ENCODE measurements at places on chromosomes 6 and 20.

GRCh38 chr20:49995586-49995985 is 12.8 kb downstream of the SNAI1 start:
- DNase-seq, result no peak

DNA sequence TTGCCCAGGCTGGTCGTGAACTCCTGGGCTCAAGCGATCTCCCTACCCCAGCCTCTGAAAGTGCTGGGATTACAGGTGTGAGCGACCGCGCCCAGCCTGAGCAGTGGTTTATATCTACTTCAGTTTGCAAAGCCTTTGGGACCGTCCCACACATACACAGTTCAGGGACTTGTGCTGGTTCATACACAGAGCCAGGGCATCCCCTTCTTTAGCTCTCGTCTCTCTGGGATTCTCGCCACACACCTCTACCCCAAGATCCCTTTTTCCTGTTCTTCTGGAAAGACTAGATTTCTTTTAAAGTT is 12.5 kb downstream of the CAP2 start:
- no peak for DNase-seq

DNA sequence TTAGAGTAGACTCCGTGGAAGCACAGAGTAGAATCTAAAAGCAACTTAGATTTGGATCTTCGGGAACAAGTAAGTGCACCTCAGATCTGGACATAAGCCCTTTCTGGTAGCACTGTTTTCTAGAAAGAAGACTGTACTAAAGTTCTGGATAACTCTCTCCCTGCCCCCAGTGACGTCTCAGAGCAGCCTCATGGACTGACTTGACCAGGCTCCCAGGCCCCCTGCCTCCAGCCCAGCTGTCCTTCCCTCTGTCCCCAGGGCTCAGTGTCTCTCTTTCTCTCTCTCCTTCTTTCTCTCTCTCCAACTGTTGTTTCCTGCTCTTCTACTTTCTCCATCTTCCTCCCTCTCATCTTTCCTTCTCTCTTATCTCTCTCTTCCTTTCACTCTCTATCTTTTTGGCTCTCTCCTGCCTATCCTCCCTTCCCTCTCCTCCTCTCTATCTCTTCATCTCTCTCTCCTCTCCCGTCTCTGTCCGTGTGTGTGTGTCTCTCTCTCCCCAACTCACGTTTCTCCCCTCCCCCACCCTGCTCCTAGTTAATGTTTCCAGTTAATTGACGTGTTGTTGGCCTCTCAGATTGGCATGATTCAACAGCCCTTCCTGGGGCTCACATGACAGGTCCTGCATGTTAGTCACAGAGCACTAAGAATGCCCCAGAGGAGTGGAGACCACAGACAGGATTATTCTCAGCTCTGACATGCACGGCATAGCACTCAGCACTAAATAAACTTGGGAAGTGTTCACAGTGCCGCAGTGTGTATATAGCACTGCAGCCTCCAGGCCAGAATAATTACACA is 180.4 kb upstream of the FOXQ1 start:
- no peak for DNase-seq

DNA sequence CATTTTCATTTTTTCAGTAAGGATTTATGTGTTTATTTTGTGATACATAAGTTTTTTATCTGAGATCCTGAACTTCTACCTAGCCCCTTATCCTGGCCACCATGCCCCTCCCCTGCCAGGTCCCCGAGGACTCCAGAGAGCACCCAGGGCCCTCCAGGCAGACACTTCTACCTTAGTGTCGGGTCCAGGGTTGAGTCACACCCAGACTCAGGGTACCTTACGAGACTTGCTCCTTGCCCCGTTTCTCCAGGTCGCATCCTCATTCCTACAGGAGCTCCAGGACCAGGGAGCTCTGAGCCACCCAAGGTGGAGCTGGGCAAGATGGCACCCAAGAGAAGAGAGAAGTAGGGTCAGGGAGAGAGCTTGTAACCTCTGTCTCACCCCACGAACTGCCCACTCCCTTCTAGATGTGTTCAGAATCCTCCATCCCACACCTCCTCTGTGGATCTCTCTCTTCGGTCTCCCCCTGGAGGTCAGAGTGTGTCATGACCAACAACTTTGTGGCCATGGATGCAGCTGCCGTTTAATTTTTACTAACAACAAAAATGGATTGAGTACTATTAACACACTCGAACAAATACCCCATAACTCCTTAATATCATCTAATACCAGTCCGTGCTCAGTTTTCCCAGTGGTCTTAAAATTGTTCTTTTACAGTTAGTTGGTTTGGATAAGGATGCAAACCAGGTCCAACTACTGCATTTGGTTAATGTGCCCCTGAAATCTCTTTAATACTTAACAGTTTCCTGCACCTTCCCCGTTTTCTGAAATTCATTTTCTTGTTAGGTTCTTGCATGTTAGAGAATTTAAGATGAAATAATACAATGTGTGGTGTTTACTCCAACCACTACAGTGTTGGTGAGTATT is 130.6 kb upstream of the INSM1 start:
- DNase-seq, result peak; percentile 68

DNA sequence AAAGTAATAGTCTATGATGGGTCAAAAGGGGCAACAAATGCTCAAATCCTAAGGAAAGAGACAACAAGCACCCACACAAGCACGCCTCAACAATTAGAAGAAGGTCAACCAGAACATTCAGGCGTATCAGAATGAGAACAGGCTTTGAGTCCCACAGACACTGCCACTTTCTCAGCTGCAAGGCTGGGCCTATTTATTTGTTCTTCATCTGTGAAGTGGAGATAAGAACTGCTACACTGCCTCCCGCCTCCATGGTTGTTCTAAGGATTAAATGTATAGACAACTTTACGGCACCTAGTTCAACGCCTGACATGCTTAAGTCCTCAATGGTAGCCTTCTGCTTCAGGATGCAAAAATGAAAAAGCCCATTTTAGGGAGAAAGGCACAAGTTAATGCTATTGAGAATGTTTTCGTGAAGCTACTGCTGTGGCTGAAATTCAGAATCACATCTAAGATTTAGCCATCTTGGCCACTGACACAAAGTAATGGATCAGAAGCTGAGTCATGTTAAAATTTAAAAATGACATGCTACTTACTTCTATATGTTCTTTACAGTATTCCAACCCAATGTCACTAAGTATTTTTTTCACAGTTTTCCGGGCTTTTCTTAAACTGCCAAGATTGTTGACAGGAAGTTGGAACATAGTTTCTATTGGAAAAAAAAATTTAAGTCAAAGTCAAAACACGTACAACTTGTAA is 27.7 kb downstream of the ADNP start:
- DNase-seq, result no peak

DNA sequence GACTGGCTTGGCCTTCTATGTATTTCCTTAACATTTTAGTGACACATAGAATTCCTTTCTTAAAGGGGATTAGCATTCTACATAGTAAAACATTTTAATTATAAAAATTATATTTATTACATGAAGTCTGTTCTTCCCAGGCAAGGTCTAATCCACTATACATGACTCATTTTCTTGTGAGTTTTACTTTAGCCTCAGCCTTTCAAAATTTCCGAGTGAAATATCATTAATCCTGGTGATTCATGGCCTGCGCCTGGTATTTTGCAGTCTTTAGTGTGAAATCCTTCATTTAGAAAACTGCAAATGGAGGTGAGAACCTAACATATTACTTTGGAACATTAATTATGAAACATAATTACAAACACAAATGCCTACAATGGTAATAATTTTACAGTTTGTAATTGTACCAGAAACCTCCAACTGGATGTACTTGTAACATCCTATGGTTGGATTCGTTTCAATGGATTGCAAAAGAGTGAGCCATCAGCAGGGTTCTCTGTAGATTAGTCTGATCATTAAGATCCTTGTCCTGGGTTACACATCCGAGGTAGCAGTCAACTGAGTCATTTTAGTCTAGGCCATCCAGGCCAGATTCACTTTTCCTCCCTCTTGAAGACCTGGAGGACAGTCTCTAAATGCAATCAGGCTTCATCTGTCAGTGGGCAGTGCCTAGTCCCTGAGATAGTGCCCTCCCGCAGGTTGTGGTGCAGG is 272.0 kb downstream of the PACRG start:
- no peak for DNase-seq

DNA sequence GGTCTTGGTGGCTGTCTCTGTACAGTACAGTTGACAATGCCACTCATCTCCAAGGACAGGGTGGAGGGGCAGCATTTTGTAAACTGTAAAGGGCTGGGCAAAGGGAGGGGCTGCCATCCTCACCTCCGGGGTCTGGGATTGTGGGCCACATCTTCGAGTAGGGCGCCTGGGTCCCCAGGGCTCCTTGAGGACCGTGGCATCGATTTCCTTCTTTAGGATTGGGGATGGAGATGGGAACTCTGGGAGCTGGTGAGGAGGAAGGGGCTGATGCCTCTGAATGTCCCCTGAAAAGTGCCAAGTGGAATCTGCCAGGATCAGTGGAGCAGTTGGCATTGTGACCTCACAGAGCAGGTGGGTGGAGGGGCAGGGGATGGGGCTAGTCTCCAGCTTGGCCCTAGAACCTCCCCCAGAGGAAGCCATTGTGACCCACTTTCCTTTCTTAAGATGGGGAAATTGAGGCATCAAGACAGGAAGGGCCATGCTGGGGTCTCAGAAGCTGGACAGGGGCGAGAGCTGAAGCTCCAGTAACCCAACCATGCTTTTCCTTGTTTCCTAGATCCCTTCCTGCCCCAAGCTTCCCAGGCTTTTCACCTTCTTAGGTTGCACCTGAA is at the start of gene SUN5:
SUN5 (minus strand) TSS at position 293 of the 611 bp plus-strand sequence; CDS start at position 200, 93 bp downstream.
- DNase-seq, result no peak

DNA sequence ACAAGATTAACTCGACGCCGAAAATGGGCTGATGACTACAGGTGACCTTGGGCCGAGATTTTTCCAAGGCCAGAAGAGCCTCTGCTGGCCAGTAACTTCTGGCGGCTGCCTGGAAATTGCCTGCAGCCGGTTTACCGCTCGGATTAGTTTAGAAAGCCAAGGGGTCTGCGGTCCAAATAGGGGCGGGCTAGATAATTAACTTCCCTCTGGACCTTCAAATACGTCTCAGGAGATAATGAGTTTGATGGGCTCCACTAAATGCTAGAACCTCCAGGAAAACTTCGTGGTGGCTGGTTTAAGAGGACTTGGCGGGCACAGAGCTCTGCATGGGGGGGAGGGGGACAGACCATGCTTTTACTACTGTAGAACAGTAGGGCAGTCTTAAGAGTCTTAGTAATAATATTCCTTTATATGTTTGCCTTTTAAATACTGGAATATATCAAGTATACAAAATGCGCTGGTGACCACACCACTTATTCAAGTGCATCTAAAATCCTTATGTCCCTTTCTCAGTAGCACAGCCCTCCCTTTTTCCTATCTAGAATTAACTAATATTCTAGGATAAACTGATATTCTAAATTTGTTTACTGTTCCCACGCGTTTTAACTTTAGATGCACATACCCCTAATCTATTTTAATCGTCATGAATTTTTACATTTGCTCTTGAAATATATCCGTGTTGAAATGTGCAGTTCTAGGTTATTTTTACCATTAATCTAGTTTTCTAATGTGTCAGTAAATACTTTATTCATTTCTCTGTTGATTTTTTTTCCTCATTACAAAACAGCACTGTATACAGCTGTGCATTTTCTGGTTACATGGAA is 107.5 kb upstream of the PRSS16 start:
- no peak for DNase-seq

DNA sequence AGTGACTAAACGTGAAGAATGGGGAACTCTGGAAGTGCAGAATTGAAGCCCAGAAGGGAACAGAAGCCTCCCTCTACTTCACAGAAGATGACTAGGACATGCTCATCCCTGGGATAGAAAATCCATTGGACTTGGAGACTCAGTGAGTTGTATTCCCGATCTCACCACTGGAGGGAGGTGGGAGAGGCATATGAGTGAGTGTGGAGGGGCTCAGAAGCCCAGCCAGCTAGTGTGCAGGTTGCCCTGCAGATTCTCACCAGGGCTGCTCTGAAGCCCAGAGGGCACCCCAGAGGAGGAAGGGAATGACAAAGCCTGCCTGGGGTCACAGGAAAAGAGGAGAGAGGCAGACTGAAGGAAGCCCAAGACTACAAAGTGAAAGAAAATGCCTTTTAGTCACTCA is 42.1 kb upstream of the HLA-E start:
- DNase-seq, result no peak

DNA sequence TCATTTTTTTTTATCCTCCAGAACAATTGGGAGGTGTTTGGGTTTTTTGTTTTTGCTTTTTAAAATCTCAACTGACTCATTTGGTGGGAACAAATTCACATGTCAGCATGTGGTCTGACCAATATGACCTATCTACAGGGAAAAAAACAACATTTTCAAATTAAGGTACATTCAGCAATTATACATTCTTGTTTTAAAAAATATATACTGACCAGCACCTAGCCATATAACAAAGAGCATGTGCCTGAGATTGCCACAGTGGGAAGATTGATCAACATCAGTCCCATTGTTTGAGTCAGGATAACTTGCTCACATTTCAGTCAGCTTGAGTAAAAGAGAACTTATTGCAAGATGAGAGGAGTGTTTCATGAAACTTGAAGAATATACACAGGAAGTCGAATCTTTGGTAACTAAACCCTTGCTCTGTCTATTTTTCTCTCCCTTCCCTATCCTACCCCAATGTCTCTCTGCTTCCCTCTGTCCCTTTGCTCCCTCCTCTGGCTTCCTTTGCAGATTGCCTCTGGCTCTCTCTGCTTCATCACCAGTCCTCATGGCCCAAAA is 163.2 kb upstream of the TAB2 start:
- DNase-seq, result peak; percentile 78

- DNase-seq, result no peak
These were observed 14.8 kb downstream of the ARMC12 start for GRCh38 chr6:35751594-35751993.

DNA sequence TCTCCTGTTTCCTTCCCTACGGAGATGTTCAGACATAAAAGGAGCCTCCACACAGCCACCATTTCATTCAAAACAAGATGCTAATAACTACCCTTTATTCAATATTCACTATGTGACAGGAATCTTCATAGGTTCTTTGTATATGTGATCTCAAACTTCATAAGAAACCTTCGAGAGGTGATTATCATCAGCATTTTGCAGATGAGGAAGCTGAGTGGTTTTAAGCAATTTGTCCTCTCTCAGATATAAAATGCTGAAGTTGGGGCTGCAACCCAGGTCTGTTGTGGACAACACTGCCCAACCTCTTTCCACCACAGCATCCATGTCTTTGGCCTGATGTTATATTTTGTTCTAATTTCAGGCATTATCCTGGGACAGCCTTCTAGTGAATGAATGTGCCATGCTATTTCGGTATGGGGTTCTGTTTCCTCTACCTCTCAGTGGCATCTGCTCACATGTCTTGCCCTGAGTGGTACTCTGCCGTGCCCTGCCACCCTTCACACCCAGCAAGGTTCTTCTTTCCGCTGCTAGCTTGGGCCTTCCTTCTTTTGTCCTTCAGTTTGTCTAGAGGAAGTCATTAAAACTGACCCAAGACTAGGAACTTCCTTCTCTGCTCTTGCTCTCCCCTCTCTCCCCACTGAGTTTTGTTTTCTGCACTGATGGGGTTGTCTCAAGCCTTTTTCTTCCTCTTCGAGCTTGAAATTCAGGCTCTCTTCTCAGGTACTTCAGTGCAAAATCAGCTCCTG is 300.9 kb upstream of the PRDM1 start:
- DNase-seq, result peak; percentile 81

DNA sequence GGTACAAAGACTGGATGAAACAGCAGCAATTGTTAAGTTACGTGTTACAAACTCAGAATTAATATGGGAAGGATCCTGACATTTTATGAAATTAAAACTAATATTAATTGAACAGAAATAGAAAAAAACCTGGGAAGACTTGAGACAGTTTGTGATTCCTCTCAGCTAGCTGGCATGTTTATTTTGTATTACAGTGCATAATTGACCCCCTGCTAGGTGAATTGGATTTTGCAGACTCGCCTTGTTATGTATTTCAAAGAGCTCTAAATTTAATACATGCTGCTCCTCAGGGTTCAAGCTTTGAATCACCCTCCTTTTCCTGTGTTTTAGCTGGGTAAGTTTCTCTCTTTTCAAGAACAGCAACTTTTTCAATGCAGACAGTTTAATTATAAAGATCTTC is 339.4 kb downstream of the PLCB1 start:
- no peak for DNase-seq
